ENCODE measurements at places on chromosomes 3 and 15.
A peak's percentile ranks its signal among the peaks of the same experiment; 100 is the strongest.

DNA sequence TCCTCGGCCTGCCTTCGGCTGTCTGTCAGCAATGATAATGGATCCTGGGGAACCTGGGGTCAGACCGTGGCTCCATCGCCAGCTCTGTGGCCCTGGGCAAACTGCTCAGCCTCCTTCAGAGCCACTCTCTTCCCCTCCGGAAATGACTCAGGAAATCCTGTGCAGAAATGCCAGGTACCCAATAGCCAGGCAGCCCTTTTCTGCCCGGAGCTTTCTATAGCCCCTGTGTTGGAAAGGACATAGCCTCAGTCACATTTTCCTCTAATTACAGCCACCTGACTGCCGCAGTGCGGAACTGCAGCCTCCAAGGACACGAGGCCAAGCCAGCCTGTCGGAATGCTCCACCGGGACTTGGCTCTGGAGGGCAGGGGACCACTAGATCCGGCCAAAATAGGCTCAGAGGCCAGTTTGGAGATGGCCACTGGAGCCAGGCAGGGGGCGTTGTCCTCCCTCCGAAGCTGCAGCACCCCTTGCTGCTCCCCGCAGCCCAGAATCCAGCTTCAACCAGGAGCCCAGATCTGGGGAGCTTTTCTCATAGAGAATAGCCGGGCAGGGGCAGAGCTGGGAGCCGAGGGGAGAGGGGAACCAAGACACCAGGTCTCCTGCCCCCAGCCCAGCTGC lies 11.6 kb upstream of the ZXDC start:
- DNase-seq, result no peak

DNA sequence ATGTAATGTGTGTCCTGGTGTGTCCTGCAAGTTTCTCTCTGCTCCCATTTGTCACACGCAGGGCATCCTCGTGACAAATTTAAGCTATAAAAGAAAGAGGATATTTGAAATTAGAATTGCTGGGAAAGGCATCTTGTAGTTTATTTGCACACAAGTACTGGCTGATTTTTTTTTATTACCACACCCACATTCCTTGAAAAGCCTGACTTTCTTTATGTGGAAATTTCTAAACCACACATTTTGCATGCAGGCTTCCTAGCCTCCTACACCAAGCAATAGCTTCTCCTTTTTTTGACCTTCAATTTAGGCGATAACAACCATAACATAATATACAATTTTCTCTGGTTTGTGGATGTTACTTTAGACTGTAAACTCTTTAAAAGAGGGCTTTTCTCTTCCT lies 126.1 kb downstream of the SERPINI1 start:
- DNase-seq, result no peak

DNA sequence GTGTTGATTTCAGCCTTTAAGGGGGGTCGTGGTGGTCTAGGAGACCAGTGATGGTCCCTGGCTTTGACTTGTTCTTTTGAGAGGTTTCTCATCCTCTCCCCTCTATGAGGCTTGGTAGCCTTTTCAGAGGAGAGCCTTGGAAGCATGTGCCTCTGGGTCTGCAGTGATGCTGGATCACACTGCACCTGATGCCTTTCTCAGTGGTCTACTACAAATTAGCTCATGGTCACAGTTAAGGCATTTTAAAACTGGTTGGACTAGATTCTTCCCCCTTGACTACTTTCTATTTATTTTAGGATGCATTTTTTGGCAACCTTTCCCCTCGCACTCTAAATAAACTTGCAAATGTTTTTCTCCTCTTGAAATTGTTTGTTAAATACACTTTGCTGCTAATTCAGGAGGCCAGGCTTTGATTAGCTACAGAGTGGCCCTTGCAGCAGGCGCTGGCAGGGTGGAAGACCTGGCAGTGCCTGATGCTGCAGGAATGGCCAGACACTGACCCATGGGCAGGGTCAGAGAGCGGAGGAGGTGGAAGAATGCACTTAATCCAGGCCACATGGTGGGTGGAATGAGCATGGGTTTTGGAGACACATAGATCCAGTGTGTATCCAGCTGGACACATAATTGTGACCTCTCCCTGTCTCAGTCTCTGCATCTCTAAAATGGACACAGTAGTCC lies 318.8 kb upstream of the CTDSPL start:
- no peak for DNase-seq

DNA sequence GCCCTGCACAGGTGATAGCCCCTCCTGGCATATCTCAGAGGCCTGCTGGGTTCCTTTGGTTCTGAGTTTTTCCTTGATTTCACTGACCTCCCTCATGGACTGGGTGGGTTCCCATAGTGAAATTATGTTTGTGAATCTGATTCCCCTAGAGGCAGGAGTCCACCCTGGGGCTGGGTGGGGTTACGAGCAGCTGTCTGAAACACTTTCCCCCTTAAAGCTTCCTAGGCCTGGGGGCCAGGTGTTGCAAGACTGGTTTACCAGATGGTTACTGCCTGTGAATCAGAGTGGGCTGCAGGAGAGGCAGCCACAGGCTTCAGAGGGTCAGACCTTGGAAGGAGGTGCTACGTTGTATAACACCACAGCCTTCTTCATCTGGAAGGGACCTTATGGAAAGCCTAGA lies 34.3 kb downstream of the IL20RB start:
- DNase-seq, result no peak

- no peak for DNase-seq
Measured at GRCh38 chr3:13359916-13360315, 60.2 kb downstream of the NUP210 start.

- no peak for DNase-seq
Measured at GRCh38 chr3:44803298-44803697, 41.7 kb downstream of the KIF15 start.

DNA sequence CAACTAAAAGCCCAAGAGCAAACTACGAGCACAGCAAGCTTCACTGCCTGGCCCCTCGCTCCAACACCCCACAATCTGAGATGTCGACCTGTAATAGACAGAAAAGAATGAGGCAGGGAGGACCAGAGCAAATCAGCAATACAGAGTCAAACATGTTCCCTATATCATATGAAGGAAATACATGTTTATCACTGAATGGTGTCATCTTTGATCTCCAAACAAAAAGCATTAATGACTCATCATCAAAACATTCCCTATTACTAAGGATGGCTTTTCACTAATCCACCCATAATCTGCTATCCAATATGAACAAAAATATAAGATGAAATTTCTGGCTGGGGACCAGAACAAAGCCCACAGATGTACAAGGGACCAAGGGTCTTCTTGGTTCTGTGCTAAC lies 34.7 kb downstream of the MYO5A start:
- no peak for DNase-seq

- DNase-seq, result no peak
Measured at GRCh38 chr3:36521007-36521379, 140.7 kb downstream of the STAC start.

GRCh38 chr3:174846055-174846454 lies 13.1 kb upstream of the NAALADL2 start:
- DNase-seq, result no peak

- DNase-seq, result no peak
Measured at GRCh38 chr3:38260474-38260873, 5.1 kb upstream of the SLC22A13 start.

DNA sequence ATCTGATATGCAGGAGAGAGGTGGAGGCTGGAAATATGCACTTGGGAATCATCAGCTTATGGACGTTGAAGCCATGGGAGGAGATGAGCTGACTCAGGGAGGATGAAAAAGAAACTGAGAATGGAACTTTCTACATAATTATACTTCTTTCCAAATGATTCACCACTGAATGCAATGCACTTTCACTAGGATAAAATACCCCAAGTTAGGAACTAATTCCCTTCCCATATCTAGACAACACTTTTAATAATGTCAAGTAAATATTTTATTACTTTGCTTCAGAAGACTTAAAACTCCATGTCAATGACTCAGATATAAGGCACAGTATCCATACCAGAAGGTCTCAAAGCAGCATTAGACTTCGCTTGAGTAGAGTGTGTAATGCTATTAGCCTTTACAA lies 24.2 kb downstream of the NPTN start:
- no peak for DNase-seq

DNA sequence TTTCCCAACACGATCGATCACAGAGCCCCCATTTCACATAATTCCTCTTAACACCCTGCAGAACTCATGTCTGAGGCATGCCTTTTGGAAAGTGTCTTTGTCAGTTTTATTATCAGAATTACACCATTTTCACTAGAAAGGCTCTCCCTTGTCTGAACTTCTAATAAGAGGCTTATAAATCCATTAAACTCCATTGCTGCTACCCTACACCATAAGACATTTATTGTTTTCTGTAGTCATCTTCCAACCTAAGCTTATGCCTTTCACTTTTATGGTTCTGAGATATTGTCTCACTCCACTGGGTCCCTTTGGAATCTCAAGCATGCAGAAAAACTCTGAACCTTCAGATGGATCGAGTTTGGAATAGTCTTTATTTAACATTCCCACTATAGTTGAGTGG lies 50.2 kb upstream of the TPM1 start:
- no peak for DNase-seq

GRCh38 chr3:102180280-102180931 lies 254.4 kb upstream of the ZPLD1 start:
- no peak for DNase-seq

- DNase-seq, result no peak
Measured at GRCh38 chr3:129624347-129625071, 18.0 kb upstream of the PLXND1 start.

GRCh38 chr15:46343196-46343935 lies 708.5 kb downstream of the SQOR start:
- DNase-seq, result no peak

- no peak for DNase-seq
Measured at GRCh38 chr3:95453242-95453641, 1361.2 kb upstream of the EPHA6 start.

DNA sequence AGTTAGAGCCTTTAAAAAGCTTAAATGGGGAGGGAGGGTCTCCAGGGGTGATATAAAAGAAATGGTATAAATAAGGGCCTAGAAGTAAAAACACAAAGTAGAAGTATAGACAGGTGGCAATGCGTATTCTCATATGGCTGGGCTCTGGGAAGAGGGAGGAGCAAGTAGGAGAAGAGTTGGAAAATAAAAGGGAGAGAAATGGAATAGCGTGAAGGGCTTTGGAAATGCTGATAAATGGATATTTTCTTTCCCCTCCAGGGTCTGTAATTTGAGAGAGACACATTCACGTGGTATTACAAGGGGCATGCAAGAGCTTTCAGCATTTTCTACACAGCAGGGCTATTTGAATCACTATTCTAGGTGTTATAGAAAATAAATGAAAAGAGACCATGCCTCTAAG lies 313.7 kb downstream of the RYR3 start:
- no peak for DNase-seq

GRCh38 chr3:183815951-183816475 lies 9.4 kb downstream of the MAP6D1 start:
- no peak for DNase-seq

DNA sequence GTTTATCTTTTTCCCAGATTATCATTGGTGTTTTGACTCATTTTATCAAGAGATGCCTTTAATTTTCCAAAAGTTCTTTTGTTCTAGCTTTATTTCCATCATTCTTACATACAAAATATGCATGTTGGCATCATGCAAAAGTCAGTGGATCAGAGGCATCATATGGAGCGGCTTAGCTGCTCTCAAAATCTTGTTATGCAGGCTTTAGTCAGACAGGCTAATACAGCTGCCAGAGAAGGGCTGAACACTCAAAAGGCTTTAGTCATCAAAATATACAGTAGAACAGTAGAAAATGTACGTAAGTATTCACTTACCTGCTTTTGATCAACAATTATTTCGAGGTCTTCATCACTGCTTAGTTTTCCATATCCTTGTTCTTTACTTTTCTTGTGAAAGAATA lies 65.5 kb downstream of the PEX5L start:
- DNase-seq, result peak; percentile 85

DNA sequence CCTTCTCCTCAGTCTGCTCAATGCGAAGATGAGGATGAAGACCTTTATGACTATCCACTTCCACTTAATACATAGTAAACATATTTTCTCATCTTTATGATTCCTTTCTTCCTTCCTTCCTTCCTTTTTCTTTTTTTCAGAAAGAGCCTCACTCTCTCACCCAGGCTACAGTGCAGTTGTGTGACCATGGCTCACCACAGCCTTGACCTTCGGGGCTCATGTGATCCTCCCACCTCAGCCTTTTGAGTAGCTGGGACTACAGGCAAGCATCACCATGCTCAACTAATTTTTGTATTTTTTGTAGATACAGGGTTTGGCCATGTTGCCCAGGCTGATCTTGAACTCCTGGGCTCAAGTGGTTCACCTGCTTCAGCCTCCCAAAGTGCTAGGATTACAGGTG lies 52.0 kb upstream of the RAP2B start:
- no peak for DNase-seq

DNA sequence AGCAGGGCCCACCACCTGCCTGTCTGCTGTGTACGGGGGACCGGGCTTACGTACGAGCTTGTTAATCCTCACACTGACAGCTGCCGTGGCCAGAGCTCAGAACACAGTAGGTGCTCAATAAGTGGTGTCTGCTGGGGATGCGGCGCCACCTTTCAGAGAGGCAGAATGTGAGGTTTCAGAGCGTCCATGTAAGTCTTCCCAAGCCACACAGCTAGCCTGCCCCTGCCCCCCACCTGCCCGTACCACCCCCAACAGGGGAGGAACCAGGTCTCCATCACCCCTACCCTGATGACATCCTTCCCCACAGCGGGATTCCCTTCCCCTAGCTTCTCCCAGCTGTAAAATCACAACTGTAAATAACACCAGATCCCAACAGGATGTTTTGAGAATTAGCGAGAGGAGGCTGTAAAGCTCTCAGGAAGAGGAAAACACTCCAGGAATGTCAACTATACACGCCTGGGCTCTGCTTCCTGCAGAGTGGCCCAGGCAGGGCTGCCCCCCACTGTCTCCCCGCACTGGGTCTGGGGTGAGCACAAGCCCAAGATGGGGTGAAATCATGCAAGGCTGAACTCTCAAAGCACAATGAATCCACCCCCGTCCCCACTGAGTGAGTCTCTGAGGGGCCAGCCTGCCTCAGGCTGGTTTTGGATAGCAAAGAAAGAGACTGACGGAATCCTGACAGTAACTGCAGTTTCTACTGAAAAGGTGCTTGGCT lies 250.1 kb upstream of the LYSMD4 start:
- DNase-seq, result no peak

DNA sequence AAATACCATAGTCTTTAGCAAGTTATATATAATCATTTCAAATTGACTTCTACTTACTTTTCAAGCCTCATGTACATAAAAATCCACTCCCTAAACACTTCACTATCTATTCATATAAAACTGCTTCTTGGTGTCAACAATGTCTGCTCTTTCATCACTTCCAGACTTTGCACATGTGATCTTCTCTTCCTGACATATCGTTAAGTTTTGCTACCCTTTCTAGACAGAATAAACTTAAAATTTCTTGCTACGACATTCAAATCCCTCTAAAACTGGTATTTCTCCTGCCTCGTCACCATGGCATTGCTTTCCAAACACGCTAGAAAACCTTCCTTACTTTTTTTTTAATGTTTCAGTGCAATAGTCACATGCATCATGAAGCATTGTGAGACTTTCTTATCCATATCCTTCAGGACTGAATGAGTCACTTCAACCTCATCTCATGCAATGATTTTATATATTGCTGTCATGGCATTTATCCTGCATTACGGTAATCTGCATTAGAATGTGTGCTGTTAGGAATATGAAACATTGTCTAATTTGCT lies 122.8 kb downstream of the GMNC start:
- no peak for DNase-seq
